Fibroblast of lung (primary cell): ENCODE measurements at places on chromosomes 5 and 9. TPM values are rescaled to one million over a fixed set of nuclear protein-coding genes. Genes with fewer than 3 reads are reported as not detected.

RABGAP1 gene
- 40.8 and 47.6 TPM in 2 replicates for total RNA-seq

BARX1 gene
- total RNA-seq: not detected in 2 replicates

FOXD4 gene
- 0.17 and 0.26 TPM in 2 replicates for total RNA-seq

SH3RF2 gene
- 0.26 and 1.2 TPM in 2 replicates for total RNA-seq

PTPRD gene
- 3.3 and 4.8 TPM in 2 replicates for total RNA-seq

TTF1 gene
- 6.9 and 8.2 TPM in 2 replicates for total RNA-seq

SLCO4C1 gene
- total RNA-seq: under 0.01 TPM in 1 of 2 replicates, not detected in the other

EFNA5 gene
- 1.8 and 3.5 TPM in 2 replicates for total RNA-seq

ZNF367 gene
- 0.26 and 0.66 TPM in 2 replicates for total RNA-seq

CCL27 gene
- 0.26 TPM in 1 of 2 replicates, not detected in the other for total RNA-seq

SHOC1 gene
- under 0.01 TPM in 2 replicates for total RNA-seq

HACD4 gene
- total RNA-seq: 12.3 and 24.9 TPM in 2 replicates

MARVELD2 gene
- 1.3 and 2.5 TPM in 2 replicates for total RNA-seq

TAF11L10 gene
- not detected in 2 replicates for total RNA-seq

PCDHA9 gene
- total RNA-seq: 0.26 and 0.33 TPM in 2 replicates

NIPSNAP3A gene
- 16.7 and 32.5 TPM in 2 replicates for total RNA-seq

RPP25L gene
- 25.7 and 34.3 TPM in 2 replicates for total RNA-seq

MEF2C gene
- total RNA-seq: 5.4 and 12.2 TPM in 2 replicates

EDIL3 gene
- 9.2 and 12.1 TPM in 2 replicates for total RNA-seq

TERT gene
- total RNA-seq: not detected in 2 replicates

CAMK4 gene
- total RNA-seq: 0.77 and 0.83 TPM in 2 replicates

TMEM215 gene
- not detected in 2 replicates for total RNA-seq

CACNA1B gene
- total RNA-seq: under 0.01 and 0.17 TPM in 2 replicates

CDH9 gene
- total RNA-seq: not detected in 2 replicates

PCSK5 gene
- 3.6 and 4.8 TPM in 2 replicates for total RNA-seq

GARNL3 gene
- 3.9 and 6.4 TPM in 2 replicates for total RNA-seq

CA9 gene
- 0.17 and 0.26 TPM in 2 replicates for total RNA-seq

ZNF483 gene
- total RNA-seq: 1.5 and 4.3 TPM in 2 replicates

C9orf50 gene
- 0.17 and 0.26 TPM in 2 replicates for total RNA-seq

CD274 gene
- 3.3 and 5.9 TPM in 2 replicates for total RNA-seq

CFAP157 gene
- total RNA-seq: under 0.01 TPM in 2 replicates

SLC1A1 gene
- 4.1 and 4.5 TPM in 2 replicates for total RNA-seq

FBXO38 gene
- total RNA-seq: 50.3 and 62.4 TPM in 2 replicates

NFIB gene
- 36.3 and 56.0 TPM in 2 replicates for total RNA-seq
